ENCODE measurements at places on chromosomes 11 and 22. TPM values are rescaled to one million over a fixed set of nuclear protein-coding genes. Genes with fewer than 3 reads are reported as not detected.

The OR8G5 gene
- not detected for total RNA-seq

The ACP2 gene
- total RNA-seq, result 33.5 TPM

The BCO2 gene
- total RNA-seq, result 0.63 TPM

The PRG3 gene
- total RNA-seq, result not detected

The CASP5 gene
- not detected for total RNA-seq

The FDXACB1 gene
- total RNA-seq, result 3.0 TPM

The FERMT3 gene
- total RNA-seq, result 0.43 TPM

The INS gene
- total RNA-seq, result not detected

The ZNF215 gene
- 18.8 TPM for total RNA-seq

The APOA4 gene
- not detected for total RNA-seq

The JAML gene
- total RNA-seq, result 0.12 TPM

The NECTIN1 gene
- total RNA-seq, result 48.4 TPM

The IRF7 gene
- 17.3 TPM for total RNA-seq

The VSIG10L2 gene
- total RNA-seq, result not detected

Measured in GM23338 (cell line).